ENCODE measurements at places on chromosomes 1 and 21.
A peak's percentile ranks its signal among the peaks of the same experiment; 100 is the strongest.

DNA sequence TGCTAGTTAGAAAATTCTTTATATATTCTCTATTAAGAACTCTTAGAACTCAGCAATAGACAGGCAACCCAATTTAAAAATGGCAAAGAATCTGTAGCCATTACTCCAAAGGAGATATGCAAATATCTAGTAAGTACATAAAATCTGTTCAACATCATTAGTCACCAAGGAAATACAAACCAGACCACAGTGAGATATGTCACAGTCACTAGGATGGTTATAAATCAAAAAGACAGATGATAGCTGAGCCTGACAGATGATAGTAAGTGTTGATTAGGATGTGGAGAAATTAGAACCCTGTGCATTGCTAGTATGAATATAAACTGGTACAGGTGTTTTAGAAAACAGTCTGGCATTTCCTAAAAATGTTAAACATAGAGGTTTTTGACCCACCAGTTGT is 26.6 kb downstream of the SRSF11 start:
- DNase-seq: no peak

DNA sequence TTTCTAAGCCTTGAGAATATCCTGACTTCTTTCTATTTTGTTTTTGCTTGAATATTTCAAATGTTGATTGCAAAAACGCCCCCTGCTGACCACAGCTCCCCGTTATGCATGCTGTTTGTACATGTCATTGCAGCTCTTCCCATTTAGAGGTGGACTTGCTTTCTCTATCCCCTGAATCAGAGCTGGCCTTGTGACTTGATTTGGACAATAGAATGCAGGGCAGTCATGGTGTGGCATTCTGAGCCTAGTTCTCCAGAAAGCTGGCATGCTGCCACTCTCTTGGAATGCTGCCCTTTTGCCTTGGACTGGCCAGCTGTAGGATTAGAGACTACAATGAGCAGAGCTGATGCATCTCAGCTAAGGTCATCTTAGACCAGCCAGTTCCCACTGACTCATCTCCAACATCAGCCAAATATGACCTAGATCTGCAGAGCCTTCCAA is 1561.5 kb downstream of the MRPL39 start:
- DNase-seq: no peak

GRCh38 chr1:91863498-91863897 is 22.5 kb downstream of the TGFBR3 start:
- DNase-seq: no peak

DNA sequence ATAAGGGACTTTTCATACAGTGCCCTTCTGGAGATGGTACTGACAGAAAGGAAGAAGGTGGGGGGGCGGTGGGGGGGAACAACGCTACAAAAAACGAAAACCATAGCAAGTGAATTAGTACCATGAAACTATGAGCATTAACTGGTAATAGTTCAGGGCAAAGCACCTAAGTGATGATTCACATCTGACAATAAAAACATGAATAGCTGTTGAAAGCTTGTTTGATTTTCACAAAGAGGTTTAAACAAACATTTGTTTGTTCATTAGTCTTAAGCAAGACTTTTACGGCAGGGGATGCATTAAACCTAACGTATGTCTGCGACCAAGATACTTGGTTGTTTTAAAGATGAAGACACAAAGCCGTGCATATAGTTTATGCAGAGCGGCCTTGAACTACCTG is 177.5 kb downstream of the LMO4 start:
- DNase-seq: no peak

DNA sequence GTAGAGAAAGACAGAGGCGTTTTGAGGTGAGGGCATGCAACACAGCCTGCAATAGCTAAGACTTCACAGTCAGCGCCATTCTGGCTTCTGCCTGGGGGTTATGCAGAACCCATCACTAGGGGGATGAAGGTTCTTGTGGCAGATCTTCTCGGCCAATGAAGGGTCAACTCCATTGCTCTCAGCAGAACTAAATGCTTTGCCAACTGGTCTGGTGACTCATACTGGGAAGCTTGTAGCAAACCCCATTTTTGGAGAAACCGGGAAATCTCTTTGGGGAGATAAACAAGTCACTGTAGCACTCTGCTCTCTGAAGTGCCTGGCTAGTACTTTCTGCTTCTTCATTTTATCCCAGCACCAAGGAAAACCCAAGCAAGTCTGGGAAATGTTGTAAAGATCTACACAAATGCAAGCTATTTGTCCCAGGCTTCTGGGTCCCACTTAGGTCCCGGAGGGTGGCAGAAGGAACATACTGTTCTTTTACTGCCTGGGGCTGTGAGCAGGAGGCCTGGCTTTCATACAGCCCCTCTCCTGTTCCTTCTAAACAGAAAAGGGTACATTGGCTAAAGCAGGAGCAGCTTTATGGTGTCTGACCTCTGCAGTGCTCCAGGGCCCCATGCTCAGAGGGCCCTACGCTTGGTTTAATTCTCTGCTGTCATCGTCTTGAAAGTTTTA is 28.8 kb downstream of the SHISA4 start:
- no peak for DNase-seq

GRCh38 chr1:231966983-231967382 is 340.4 kb downstream of the DISC1 start:
- no peak for DNase-seq

GRCh38 chr1:103084181-103084580 is 24.1 kb downstream of the COL11A1 start:
- DNase-seq: no peak

GRCh38 chr1:30846587-30846986 is 62.0 kb downstream of the SDC3 start:
- no peak for DNase-seq

GRCh38 chr1:117810553-117810952 is 118.9 kb downstream of the GDAP2 start:
- no peak for DNase-seq

GRCh38 chr1:67085326-67085725 is 31.4 kb upstream of the SLC35D1 start:
- no peak for DNase-seq

- no peak for DNase-seq
These were observed 2.6 kb upstream of the ABCB10 start for GRCh38 chr1:229561141-229561540.

DNA sequence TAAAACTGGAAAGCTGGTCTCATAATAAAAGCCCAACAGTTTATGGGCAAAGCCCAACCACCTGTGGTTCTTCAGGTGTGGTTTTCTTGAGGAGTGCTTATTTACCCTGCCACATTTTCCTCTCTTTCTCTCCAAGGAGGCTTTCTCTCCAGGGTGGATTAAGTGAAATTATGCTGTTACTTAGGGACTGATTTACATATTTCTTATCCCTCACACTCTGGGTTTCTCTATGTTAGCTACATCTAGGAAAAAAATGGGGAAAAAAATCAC is 4.8 kb downstream of the TBX19 start:
- DNase-seq: no peak

DNA sequence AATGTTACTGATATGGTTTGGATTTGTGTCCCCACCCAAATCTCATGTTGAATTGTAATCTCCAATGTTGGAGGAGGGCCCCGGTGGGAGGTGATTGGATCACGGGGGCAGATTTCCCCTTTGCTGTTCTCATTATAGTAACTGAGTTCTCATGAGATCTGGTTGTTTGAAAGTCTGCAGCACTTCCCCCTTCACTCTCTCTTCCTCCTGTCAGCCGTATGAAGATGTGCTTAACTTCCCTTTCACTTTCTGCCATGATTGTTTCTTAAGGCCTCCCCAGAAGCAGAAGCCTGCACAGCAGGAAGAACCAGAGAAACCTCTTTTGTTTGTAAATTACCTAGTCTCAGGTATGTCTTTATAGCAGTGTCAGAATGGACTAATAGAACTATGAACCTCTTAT is 28.4 kb downstream of the TRIM33 start:
- DNase-seq: peak; percentile 30

GRCh38 chr1:200108659-200109058 is 81.1 kb downstream of the NR5A2 start:
- DNase-seq: no peak

- DNase-seq: no peak
These were observed 23.7 kb upstream of the TNFRSF1B start for GRCh38 chr1:12142891-12143630.

DNA sequence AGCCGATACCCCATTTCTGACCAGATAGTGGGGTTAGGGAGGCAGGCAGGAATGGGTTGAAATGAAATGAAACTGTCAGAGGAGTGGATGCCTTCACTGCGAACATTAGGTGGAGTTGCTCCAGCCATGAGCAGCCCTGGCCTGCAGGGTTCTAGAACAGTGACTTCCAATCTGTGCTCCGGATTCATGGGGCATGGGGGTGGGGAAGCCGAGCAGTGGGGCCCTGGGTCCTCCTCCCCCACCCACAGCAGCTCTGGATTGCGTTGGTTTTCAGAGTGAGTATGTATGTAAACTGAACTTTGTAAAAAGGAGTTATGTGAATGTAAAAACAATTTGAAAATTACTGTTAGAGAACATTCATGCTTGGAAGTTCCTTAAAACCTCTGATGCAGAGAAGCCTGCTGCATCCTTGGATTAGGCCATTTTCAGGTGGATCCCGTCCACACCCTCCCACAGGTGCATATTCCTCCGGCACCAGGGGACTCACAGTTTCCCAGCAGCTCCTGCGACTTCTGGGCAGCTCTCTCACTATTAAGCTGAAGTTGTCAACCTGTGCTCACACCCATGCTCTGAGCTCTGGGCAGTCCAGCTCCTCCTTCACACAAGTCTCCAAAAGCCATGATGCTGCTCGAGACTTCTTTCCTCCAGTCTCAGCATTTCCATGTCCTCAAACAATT is 54.4 kb upstream of the EDN2 start:
- no peak for DNase-seq

DNA sequence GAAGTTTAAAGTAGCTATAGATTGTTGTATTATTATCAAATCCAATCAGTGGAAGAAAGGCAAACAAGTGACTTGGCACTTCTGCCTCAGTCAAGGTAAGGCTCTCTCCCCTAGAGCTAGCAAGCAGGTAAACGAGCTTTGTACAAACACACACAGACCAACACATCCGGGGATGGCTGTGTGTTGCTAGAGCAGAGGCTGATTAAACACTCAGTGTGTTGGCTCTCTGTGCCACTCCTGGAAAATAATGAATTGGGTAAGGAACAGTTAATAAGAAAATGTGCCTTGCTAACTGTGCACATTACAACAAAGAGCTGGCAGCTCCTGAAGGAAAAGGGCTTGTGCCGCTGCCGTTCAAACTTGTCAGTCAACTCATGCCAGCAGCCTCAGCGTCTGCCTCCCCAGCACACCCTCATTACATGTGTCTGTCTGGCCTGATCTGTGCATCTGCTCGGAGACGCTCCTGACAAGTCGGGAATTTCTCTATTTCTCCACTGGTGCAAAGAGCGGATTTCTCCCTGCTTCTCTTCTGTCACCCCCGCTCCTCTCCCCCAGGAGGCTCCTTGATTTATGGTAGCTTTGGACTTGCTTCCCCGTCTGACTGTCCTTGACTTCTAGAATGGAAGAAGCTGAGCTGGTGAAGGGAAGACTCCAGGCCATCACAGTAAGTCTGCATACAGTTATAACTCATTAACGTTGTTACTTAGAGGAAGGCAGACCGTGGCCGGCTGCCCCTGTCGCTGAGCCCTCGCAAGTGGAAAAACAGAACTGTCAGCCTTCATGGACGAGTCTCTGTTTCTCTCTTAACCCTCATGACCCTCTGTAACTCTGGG is at the start of gene PALMD:
Gene PALMD, plus strand, starts transcription at position 415 of the 833 bp plus-strand sequence. Its CDS starts 205 bp downstream, at position 620.
- no peak for DNase-seq

DNA sequence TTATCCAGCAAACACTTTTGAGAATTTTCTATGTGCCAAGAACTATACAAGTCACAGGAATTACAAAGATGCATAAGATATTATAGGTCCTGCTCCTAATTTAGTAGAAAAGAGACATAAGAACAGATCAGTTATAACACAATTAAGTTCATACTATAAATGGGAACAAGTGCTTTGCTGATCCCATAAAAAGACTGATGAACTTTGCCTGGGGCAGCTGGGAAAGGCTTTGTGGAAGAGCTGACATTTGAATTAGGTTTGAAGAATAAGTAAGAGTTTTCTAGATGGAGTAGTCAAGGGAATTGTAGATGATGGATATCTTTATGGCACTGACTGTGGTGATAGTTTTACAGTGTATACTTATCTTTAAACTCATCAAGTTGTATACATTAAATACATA is 76.5 kb downstream of the VCAM1 start:
- no peak for DNase-seq

DNA sequence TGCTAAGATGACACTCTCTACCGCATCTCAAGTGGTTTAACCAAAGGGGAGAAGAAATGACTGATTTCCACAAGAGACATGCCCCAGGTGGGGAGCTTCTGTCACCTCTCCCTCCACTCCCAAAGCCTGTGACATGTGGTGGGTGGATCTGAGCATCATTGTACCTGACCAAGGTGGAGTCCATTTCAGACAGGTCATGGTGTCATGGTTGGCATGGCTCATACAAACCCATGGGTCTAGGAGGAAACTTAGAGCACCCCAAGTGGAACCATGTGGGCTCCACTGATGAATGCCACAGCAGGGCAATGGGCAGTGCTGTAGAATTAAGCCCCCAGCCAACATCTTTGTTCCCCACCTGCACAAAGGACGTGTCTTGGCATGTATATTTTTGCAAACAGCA is 131.5 kb upstream of the EDN2 start:
- DNase-seq: no peak

GRCh38 chr1:18721041-18721440 is 90.4 kb downstream of the PAX7 start:
- DNase-seq: no peak

GRCh38 chr1:150613061-150613920 is 16.1 kb downstream of the ENSA start:
- peak; percentile 82 for DNase-seq

GRCh38 chr1:94884106-94884505 is 42.8 kb downstream of the CNN3 start:
- DNase-seq: no peak

DNA sequence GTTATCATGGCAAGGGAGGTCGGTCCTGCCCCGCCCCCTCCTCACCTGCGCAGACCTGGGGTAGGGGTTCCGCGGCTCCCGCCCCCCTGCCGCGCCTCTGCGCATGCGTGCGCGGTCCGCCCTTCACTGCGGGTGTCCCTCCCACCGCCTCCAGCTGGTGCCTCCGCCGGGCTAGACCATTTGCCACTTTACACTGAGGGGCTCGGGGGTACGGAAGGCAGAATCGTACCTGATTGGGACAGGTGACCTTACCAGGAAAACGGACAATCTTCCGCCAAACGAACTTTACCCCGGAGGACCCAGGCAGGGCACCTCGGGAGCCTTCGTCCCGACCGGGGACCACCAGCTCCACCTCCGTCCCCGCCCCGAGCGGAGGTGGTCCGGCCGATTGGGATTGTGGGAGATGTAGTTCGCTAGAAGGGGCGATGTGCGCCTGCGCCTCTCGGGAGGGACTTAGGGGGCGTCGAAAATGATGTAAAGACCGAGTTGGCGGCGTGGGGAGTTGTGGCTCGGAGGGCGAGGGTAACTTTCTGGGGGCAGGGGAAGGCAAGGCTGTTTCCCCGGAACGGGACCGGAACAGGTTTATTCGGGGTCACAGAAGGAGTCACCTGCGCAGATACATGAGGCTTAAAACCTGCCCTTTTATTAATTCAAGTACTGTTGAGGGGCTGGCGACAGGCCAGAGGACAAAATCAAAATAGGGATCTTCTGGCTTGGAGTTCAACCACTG is at the start of gene DNAJC28:
Gene DNAJC28, minus strand, starts transcription at position 344 of the 730 bp plus-strand sequence. CDS start 2,323 bp downstream, outside the sequence.
- peak; percentile 95 for DNase-seq

GRCh38 chr1:27237112-27237511 is 2.7 kb downstream of the WDTC1 start:
- DNase-seq: no peak

- DNase-seq: peak; percentile 8
These were observed 2.0 kb downstream of the RPRD2 start for GRCh38 chr1:150365941-150366340.

Data from CD4-positive, alpha-beta T cell treated with Interleukin-2 at 100 ng/mL for 4 hours (primary cell).